ENCODE measurements at places on chromosomes 4 and X. TPM values are rescaled to one million over a fixed set of nuclear protein-coding genes. Genes with fewer than 3 reads are reported as not detected.

CT45A5 gene
- not detected for total RNA-seq

GPR78 gene
- total RNA-seq: 0.19 TPM

INTU gene
- total RNA-seq: 5.8 TPM

PTCHD1 gene
- total RNA-seq: 0.61 TPM

ZCCHC18 gene
- total RNA-seq: 0.55 TPM

FAM199X gene
- 18.3 TPM for total RNA-seq

GUCY1B1 gene
- 1.9 TPM for total RNA-seq

SHISA3 gene
- total RNA-seq: 0.90 TPM

GPR82 gene
- total RNA-seq: 0.57 TPM

TAB3 gene
- 18.6 TPM for total RNA-seq

Data from mucosa of descending colon (tissue), 3 donors.